Activated naive CD8-positive, alpha-beta T cell treated with anti-CD3 and anti-CD28 coated beads, Interleukin-2, amount 50 U/mL, for 24 hours (primary cell): ENCODE measurements at places on chromosomes 3 and 15.
A peak's percentile ranks its signal among the peaks of the same experiment; 100 is the strongest.

- no peak for DNase-seq
These were observed 297.1 kb downstream of the UACA start for GRCh38 chr15:70466305-70466704.

DNA sequence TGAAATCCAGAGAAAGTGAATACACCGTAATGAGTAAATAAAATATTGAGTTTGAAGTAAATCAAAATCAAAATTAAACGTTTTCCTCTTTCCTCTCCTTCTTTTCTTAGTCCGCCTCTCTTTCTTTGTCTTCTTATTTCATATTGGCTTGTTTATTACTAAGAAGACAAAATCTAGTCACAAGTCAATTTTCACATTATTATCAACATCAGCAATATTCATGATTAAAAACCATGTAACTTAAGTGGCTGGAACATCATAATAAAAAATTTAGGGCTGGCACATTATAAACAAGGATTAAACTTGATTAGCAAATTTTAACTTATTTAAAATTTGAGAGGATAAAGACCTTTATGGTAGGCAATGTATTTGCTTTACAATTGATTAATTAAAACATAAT lies 61.4 kb downstream of the BCHE start:
- no peak for DNase-seq

DNA sequence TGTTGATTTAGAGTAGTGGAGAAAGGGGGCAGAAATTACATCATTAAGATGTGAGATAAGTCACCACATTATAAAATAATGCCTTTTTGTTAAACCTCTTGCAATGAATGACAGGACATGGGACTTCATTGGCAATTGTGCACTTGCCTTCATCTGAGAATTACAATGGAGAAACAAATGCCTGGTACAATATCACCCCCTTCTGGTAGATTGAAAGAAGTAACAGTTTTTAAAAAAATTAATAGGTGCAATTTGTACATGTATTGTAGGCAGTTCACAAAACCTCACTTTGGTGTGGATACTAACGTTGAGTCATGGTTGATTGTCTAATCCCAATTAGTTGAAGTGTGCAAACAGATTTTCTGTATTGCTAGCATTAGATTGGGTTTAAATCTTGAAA lies 4.6 kb upstream of the P2RY14 start:
- DNase-seq = no peak

DNA sequence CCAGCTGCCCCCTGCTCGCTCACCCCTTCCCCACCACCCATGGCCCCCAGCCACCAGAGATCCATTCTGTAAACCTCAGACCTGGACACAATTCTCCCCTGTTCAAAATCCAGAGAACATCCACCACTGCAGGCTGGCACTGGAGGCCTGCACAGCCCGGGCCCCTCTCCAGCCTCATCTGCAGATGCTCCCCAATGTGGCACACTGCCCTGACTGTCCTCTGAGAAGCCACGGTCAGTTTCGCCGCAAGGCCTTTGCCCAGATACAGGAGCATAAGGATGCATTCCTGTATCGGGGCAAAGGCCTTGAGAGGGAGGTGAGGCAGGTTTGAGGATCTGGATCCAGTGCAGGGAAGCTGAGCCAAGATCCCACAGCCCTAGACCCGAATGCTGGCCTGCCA lies 175.4 kb upstream of the LINGO1 start:
- no peak for DNase-seq

DNA sequence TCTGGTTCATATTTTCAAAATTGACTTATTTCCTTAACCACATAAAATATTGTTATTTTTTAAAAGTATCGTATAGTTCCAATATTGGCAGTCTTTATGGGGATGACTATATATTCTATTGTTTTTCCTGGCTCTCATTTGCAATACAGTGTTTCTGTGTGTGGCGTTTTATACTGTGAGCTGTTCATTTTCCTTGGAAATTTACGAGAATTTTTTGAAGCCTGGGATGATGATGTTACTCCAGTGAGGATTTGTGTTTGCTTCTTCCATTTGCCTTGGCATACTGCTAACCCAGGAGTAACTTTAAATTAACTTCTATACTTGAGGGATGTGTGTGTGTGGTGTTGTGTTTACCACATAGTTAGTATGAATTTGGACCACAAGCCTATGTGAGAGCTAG lies 95.2 kb downstream of the NR1D2 start:
- DNase-seq = no peak

- DNase-seq = no peak
These were observed 18.0 kb upstream of the DNAJC13 start for GRCh38 chr3:132399054-132399929.

DNA sequence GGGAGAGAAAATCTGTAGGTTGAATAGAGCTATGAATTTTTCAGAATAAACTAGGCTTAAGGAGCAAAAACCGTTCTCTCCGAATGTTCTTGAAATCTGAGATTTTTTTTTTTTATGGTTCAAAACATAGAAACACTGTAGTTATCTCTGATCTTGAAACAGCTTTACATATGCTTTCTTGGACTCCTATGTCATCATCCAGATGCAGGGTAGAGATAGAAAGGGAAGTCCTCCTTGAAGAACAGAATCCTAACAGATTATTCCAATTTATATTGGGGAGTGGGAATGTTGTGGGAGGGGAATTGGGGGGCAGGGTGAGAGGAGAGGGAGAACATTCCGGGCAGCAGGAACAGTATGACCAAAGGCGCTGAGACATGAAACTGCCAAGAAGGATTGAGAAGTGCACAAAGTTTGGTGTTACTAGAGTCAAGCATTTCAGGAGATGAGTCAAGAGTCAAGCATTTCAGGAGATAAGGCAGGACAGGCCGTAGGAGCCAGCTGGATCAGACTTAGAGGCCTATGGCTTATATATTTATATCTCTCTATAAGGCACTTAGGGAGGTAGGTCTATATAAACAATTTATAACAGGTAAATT lies 21.9 kb upstream of the ST3GAL6 start:
- DNase-seq = no peak

GRCh38 chr3:45562027-45562426 lies 32.5 kb upstream of the LIMD1 start:
- DNase-seq = no peak

DNA sequence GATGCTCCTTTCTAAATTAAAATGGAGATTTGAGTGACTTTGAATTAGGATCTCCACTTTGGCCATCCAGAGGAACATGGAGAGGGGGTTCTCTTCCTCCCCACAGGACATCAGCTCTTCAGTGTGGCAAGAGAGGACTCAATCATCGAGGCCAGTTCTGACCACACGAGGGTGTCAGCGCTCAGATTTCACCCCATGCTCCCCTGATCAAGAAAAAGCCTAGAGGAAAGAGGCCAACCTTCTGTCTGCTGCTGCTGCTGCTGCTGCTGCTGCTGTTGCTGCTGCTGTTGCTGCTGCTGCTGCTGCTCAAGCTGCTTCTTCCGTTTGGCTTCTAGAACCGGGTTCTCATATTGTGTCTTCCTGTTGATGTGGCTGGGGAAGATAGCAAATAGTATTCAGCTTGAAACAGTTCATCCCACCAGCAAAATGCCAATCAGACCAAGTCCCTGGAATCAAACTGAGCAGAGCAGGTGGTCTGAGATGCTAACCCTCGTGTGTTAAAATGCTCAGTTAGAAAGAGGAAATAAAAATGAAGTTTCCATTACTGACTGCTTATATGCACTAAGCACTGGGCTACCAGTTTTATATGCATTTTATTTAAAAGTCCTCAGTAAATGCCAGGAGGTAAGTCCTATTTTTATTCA lies 599.0 kb downstream of the MAGI1 start:
- DNase-seq = no peak

- DNase-seq = no peak
These were observed 35.8 kb upstream of the SLC24A5 start for GRCh38 chr15:48084759-48085590.

DNA sequence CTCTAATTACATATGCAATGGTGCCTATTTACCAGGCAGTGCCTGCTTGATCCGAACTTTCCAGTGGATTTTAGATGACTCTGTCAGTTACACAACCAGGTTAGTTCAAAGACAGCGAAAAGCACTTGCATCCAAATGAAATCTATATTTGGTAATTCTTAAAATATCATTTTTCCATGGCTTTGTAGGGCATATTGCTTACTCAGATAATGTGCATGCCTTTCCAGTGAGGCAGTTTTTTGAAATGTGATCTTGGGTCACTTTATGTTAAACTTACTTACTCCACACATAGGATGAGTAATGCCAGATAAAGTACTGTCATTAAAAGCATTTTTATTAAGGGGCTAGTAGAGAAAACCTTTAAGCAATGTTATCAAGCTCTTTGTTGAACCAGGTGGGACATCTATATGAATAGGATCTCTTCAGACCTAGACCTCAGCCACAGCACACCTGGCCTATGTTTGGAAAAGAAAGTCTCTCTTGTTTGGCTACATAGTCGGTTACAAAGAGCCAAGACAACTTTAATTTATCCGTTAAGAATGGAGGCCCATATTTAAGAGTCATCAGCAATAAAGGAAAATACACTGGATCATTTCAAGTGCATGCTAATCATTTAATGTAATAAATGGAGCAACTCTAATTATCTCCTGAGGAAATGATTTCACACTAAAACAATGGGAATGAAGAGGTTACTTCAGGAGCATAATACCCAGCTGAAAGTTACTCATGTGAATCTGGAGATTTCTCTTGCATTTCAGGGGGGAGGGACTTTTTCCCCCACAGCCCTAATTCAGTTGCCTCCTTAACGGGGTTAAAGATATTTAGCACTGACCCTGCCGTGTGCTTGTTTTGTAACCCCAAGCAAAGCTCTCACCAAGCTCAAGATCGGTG lies 56.3 kb upstream of the TMCO5A start:
- no peak for DNase-seq

GRCh38 chr3:22620498-22620897 lies 582.6 kb upstream of the UBE2E2 start:
- DNase-seq = no peak

GRCh38 chr3:42685363-42685881 lies at the start of gene KLHL40:
TSS of gene KLHL40 (plus strand) at chr3:42685537. CDS start at chr3:42685619, 82 bp downstream.
- DNase-seq = no peak

DNA sequence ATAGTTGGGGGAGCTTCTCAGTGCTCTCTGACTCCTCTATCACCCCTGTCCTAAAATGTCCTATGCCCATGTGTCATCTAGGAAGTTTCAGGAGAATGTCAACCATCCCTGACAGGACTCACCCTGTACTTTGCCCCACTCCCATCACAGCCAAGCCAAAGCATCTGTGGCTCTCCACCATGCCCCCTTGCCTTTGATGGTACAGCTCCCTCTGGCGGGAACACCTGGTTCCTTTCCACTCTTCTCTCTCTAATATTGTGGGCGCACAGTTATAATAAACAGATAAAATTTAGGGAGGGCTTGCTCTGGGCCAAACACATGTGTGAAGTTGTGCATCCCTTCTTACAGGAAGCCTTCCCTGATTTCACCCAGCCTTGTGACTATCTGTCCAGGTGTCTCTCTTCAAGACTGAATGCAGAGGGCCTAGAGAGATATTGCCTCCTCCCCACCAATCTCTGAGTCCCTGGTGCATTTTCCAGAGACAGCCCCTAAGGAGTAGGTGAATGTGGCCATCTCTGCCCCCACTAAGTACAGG lies 62.8 kb downstream of the ISG20 start:
- DNase-seq = no peak

DNA sequence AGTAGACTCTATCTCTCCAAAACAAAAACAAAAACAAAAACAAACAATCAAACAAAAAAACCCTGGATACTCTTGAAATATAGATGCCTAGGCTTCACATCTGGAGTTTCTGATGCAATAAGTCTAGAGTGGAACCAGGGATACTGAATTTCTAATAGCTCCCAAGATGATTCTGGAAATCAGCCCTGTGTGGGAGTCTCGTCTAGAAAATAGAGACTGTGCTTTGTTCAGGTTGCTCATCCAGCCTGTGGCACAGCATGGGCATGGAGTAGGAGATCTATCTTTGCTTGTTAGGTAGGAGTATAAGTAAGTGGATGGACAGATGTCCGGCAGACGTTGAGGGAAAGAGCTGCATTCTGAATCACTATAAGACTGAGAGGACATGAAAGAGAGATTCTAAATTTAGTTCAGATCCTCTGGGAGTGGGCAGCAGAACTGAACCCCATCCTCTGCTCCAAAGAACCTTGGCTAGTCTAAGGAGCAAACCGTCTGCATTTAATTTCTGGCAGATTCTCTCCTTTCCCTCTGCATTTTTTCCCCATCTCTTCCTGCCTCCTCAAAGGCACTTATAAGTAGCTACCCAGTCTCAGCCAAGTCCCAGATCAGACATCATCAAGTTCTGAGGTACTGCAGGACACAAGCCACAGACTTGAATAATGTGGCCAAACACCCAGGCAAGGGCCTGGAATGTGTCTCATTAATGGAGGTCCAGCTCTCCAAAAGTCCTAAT lies 92.6 kb upstream of the STRIT1 start:
- DNase-seq = no peak

- DNase-seq = no peak
These were observed 307.0 kb upstream of the THBS1 start for GRCh38 chr15:39273717-39274411.

DNA sequence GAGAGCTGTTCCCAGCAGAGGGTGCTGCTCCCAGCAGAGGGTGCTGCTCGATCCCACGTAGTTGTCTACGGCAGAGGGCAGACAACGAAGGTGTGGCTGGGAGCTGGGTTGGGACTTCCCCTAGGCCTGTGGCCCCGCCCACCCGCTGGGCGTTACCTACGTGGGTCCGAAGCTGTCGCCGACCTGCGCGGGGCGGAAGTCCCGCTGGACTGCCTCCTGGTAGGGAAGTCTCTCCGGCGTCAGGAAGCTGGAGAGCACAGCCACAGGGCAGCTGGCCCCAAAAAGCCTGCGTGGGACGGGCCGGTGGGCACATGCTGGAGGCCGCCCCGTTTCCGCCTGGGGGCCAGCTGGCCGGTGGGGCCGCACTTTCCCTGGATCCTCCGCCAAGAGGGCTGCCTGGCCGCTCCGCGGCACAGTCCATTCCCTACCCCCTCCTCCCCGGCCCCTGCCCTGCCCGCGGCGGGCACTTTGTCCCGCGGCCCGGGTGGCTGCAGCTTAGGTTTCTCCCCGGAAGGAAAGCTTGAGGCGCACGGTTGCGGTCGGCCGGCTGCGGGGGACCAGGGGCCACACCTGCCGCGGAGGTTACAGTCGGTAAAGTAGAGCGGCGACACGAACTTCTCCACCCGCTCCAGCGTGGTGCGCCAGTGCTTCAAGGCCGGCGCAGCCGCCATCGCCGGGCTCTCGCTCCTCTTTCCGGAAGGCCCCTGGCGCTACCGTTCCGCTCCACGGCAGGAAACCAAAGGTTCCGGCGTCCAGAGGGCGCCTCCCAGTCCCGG lies at the start of gene MAN2C1:
Gene MAN2C1, minus strand, starts transcription at position 695 of the 776 bp plus-strand sequence. Its CDS starts 24 bp downstream, at position 671.
- DNase-seq = peak; percentile 97

- DNase-seq = peak; percentile 10
These were observed 154.2 kb upstream of the TNIK start for GRCh38 chr3:171614318-171614921.
